ENCODE measurements at places on chromosomes 12 and 14.

DNA sequence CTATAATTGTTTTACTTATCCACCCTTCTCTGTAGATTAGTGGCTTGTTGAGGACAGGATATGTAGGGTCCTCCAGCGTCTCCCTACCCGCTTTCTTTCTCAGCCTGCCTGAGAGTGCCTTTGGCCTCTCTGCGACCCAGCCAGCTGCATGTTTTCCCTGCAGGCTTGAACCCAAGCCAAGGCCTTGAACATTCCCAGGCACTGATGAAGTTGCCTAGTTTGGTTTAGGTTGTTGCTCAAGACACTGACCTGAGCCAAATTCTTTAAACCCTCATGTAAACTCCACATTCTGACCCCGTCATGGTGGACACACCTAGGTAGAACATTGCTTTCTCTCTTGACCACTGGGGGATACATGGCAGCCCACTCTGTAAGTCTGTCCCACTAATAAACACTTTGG, 33.4 kb upstream of the TXNRD1 start:
- DNase-seq = no peak

- no peak for DNase-seq
Measured at GRCh38 chr14:22981090-22981875, 1.1 kb downstream of the AJUBA start.

- DNase-seq = no peak
Measured at GRCh38 chr14:64628940-64629408, 75.2 kb upstream of the PLEKHG3 start.

DNA sequence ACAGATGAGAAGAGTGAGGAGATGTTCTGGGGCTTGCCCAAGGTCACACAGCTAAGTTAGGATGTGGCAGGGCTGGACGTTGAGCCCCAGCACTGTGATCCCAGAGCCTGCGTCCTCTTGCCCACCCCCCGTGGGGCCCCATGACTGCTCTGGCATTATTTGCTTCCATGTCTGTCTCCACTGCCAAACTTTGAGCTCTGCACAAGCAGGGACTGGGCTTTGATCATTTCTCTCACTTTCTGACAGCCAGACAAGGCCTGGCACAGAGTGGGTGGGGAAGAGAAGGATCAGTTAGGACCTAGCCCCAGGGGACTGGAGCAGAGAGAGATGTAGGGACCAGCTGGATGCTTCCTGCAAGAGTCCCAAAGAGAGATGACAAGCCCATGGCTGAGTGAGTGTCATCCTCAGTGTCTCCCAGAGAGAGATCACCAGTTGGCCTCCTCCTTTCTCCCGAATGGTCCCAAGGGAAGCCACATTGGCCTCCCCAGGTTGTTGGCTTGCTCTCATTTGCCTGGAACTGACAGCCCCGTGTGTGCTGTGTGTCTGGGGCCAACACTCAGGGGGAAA, 126.7 kb upstream of the PWP1 start:
- DNase-seq = no peak

DNA sequence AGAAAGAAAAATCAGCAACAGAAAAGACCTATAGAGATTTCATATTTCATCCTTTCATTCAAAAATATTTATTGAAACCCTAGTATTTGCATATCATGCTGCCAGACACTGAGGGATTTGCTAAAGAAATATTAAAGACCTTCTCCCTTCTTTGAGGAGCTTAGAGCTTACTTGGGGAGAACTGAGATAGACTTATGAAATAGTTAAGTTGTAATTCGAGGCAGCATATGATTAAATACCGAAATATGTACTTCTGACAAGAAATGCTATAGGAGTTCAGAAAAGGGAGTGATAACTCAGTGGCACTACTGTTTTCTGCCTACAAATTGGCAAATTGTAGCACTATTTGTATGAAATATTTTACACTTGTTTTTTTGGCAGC, 59.1 kb downstream of the PLXNC1 start:
- DNase-seq = no peak

GRCh38 chr12:116933512-116934246, 22.9 kb downstream of the FBXW8 start:
- DNase-seq = no peak

DNA sequence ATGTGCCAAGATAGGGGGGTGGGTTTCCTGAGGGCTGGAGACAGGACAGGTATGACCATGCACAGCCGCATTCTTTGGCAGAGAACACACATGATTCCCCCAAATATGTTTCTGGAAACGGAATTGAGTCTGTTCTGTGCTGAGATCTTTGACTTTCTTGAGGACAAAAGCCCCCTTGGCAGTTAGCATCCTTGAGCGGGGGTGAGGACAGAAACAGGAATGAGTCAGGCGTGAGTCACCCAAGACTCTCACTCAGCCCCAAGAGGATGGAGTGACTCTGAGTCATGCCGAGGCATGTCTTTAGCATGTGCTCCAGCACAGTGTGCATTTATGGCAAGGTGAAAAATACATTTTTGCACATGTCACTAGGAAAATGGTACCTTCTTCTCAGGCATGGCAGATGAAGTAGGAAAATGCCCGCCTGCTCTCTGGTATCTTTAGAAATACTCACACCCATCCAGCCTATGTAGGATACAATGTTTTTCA, 52.1 kb downstream of the DAD1 start:
- peak; percentile 92 for DNase-seq

DNA sequence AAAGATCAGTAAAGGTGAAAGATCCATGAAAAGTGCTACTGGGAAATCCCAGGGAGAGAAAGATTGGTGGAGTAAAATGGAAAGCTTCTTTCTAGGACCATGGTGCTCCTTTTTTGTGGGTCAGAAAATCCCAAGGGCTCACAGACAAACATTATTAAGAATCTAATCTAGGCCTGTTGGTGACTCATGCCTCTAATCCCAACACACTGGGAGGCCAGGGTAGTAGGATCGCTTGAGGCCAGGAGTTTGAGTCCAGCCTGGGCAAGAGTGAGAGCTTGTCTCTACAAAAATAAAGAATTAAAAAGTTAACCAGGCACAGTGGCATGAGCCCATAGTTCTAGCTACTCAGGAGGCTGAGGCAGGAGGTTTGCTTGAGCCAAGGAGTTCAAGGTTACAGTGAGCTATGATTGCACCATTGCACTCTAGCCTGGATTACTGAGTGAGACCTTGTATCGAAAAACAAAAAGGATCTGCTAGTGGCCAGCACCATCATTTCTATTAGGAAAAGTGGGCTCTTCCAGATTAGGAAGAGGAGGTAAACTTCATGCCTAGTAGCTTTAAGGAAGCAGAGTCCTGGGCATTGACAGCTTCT, 43.0 kb downstream of the TXNRD1 start:
- no peak for DNase-seq

- DNase-seq = no peak
Measured at GRCh38 chr12:72511906-72512305, 239.7 kb downstream of the TRHDE start.

GRCh38 chr14:69530095-69530494, 44.6 kb downstream of the CCDC177 start:
- no peak for DNase-seq

Measured in suppressor macrophage treated with lipopolysaccharide for 1 hour (primary cell).